ENCODE measurements at places on chromosomes 5 and 9. TPM values are rescaled to one million over a fixed set of nuclear protein-coding genes. Genes with fewer than 3 reads are reported as not detected.

Gene SLC6A19
- not detected for total RNA-seq

Gene CD14
- 57.6 TPM for total RNA-seq

Gene ADCY2
- 6.5 TPM for total RNA-seq

Gene PRSS3
- not detected for total RNA-seq

Gene IDNK
- total RNA-seq: 6.3 TPM

Gene ANKRD18A
- total RNA-seq: 0.95 TPM

Gene GZMA
- 1.4 TPM for total RNA-seq

Gene PCDHGA7
- total RNA-seq: 6.9 TPM

Gene MYMK
- total RNA-seq: 1.2 TPM

Gene CATSPER3
- not detected for total RNA-seq

Gene GABRA6
- total RNA-seq: not detected

Gene SLC6A18
- not detected for total RNA-seq

Gene TMEM267
- 14.2 TPM for total RNA-seq

Gene PRDM9
- total RNA-seq: not detected

Gene LRRC19
- total RNA-seq: 0.11 TPM

Gene RNF224
- not detected for total RNA-seq

Gene SMIM32
- not detected for total RNA-seq

Gene DMRT1
- not detected for total RNA-seq

Gene LHX6
- 2.2 TPM for total RNA-seq

Gene OR1J4
- total RNA-seq: not detected

Gene ZNF622
- total RNA-seq: 18.1 TPM

Gene NAIP
- 44.0 TPM for total RNA-seq

Gene TMEM8B
- total RNA-seq: 4.8 TPM

Gene PCDHGB3
- 7.3 TPM for total RNA-seq

Gene PCDHB11
- 7.3 TPM for total RNA-seq

Gene PHF24
- total RNA-seq: 0.69 TPM

Gene DCAF10
- 39.0 TPM for total RNA-seq

Gene IL9
- total RNA-seq: not detected

Gene FIBCD1
- 0.16 TPM for total RNA-seq

Gene PALM2AKAP2
- total RNA-seq: 15.6 TPM

Gene TMEFF1
- 2.0 TPM for total RNA-seq

Gene ZNF483
- total RNA-seq: 19.0 TPM

Gene OTP
- not detected for total RNA-seq

Gene ANKRD33B
- 4.4 TPM for total RNA-seq

Gene SMIM33
- total RNA-seq: not detected

Gene CNTLN
- total RNA-seq: 49.3 TPM

Gene NUTM2F
- total RNA-seq: not detected

Gene HOMER1
- 20.5 TPM for total RNA-seq

Gene DOK3
- total RNA-seq: 2.9 TPM

Gene SHOC1
- not detected for total RNA-seq

Gene FGD3
- total RNA-seq: 7.4 TPM

Gene TMOD1
- 9.3 TPM for total RNA-seq

Gene HAVCR1
- total RNA-seq: 0.90 TPM

Gene RNF183
- total RNA-seq: 0.26 TPM

Gene TGFBI
- 394 TPM for total RNA-seq

Gene TAF11L10
- total RNA-seq: not detected
